ENCODE measurements at places on chromosomes 11 and 22.

DNA sequence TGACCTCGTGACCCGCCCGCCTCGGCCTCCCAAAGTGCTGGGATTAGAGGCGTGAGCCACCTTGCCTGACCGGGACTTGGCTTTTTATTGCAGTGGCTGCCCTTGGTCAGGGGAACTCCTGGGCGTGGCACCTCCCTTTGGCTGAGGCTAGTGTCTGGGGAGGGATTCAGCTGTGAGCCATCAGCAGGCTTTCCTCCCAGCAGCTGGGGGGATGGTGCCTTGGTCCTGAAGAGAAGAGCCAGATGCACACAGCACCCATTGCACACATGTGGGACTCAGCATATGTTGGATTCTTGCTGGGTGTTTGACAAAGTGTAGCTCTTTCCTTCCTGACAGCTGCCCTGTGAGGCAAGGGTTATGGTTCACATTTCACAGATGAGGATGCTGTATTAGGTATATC is 8.4 kb downstream of the CYTH4 start:
- no peak for DNase-seq

- DNase-seq, result no peak
Measured at GRCh38 chr11:67645521-67646461, 4.7 kb downstream of the ACY3 start.

DNA sequence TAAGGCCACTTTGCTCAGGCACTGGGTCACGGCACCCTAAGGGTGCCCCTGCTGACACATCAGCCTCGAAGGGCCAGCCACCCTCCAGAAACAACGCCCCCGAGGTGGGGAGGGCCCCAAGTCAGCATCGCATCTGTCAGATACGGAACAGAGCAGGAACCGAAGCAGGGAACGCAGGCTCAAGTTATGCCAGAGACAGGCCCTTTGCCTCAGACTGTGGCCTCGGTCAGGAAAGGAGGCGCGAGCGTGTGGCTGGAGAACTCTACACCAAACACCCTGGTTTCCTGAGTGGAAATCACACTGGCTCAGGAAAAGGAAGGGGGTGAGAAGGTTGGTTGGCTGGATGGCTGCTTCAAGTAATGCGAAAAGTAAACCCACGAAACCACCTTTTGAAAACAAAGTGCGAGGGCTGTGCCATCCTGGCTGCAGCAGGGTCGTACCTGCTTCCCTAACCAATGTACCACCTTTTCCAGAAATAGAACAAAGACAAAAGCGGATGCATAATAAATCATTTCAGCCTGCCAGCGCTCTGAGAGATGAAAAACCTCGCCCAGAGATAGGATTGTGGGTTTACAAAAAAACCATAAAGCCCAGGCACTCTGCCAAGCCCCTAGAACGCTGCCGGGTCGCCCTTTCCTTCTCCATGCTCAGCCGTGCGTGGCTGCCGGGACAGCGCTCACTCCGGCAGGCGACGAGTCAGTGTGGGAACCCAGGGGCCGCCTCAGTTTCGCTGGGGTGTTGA is 38.6 kb downstream of the TRMU start:
- peak; percentile 90 for DNase-seq

DNA sequence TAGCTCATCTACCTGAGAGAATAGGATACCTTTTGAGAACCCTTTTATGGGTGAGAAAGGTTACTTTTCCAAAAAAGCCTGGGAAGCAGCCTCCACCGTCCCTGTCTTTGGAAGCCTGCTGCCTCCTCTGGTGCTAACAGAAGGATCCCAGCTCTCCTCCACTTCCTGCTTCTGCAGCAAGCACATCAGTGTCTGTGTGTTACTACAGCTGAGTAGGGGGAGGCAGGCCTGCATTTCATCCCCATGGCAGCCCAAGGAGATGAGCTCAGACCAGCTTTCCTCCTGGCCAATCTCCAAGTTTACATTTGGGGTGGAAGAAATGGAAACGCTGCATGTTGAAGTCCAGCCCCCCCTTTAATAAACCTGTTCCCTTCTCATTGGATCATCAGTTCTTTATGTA is 7.4 kb upstream of the CCDC34 start:
- no peak for DNase-seq

DNA sequence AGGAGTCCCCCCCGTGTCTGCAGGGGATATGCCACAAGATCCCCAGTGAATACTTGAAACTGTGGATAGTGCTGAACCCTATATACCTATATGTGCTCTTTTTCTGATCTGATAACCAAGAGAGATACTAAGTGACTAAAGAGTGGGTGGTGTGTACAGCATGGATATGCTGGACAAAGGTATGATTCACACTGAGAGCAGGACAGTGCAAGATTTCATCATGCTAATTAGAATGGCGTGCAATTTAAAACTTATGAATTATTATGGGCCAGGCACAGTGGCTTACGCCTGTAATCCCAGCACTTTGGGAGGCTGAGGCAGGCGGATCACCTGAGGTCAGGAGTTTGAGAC is 90.2 kb upstream of the ALKBH3 start:
- peak; percentile 28 for DNase-seq

DNA sequence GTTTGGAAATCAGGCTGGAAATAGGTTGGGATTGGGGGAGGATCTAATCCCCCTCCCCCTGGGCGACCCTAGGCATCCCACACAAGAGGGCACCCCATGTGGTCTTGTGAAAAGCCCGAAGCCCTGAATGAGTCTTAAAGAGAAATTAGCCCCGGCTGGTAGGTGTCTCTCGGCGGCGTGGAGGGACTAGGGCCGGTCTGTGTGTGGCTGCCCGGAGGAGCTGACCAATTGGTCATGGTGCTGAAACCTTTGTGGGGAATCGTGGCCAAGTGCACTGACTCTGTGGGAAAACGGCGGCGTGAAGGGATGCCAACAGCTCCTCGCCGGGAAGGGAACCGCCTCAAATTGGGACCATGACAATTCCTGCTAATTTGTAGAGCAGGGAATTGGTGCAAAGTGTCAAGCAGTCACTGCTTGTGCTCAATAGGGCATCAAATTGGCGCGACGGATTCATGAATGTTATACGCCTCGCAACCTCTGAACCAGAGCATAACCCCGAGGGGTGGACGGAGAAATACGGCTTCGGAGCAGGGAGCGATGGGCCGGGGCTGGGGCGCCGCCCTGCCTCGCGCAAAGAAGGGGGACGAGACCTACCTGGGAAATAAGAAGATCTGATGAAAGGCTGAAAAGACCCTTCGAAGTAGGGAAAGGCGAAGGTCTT is 1.5 kb downstream of the DBX1 start:
- no peak for DNase-seq

DNA sequence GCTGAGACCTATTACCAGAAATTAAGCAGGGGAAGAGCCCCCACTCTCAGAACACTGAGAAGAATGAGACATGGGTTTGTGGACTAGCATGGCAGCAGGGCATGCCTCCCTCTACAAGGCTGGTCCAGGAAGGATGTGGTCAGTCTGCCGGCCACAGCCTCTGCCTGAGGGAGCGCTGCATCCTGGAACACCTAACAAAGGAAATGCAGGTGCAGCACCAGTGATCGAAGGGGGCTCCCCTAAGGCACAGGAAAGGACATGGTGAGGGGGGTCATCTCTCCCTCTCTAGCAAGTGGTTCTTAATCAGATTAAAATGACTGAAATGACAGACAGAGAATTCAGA is 40.6 kb upstream of the ARL14EP start:
- DNase-seq, result no peak

DNA sequence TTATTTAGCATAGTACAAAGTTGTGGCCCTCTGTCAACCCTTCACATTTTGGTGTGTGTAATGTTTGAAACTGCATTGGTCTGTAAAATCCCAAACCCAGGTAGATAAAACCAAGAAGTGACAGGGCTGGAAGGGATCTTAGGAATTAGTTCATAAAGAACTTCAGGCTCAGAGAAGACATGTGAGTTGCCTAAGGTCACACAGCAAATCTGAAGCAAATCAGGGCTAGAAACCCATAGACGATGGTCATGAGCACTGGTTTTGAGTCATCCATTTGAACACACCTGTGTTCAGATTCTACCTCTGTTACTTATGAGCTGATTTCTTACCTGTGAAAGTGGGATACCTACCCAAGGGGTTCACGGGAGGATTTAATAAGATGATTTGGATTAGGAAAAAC is 107.1 kb downstream of the PTPRJ start:
- no peak for DNase-seq

All from RCC 7860 (cell line).